Stimulated activated CD4-positive, alpha-beta T cell treated with anti-CD3 and anti-CD28 coated beads, Interleukin-12 subunit alpha, Interleukin-12 subunit beta, amount 100 ng/mL, for 24 hours (primary cell): ENCODE measurements at places on chromosomes 1 and 21.

- DNase-seq, result no peak
These were observed 48.6 kb downstream of the PRKACB start for GRCh38 chr1:84192681-84193080.

DNA sequence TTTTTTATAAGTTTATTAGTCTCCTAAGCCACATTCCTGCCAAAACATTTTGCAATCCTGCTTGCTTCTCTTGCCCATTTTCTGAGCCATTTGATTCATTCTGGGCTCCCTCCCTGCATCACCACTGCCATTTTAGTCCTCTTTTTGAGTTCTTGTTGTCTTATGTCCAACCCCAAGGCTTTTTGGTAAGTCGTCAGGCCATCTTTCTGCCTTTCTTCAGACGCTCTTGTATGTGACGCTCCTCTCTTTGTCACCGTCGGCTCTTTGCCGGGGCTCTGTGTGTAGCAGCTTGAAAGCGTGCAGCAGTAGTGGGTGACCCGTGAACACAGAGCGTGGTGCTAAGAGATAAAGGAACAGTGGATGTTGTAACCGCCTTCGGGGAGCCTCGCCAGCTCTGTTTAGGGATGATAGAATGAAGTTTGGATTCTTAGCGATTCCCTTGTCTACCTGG is 14.6 kb downstream of the HUNK start:
- DNase-seq, result no peak

- DNase-seq, result no peak
These were observed 20.3 kb upstream of the PRDM2 start for GRCh38 chr1:13679651-13680050.

GRCh38 chr1:203625628-203626019 is 1.0 kb upstream of the ATP2B4 start:
- DNase-seq, result no peak

GRCh38 chr1:159181328-159182024 is 10.1 kb downstream of the CADM3 start:
- DNase-seq, result no peak

DNA sequence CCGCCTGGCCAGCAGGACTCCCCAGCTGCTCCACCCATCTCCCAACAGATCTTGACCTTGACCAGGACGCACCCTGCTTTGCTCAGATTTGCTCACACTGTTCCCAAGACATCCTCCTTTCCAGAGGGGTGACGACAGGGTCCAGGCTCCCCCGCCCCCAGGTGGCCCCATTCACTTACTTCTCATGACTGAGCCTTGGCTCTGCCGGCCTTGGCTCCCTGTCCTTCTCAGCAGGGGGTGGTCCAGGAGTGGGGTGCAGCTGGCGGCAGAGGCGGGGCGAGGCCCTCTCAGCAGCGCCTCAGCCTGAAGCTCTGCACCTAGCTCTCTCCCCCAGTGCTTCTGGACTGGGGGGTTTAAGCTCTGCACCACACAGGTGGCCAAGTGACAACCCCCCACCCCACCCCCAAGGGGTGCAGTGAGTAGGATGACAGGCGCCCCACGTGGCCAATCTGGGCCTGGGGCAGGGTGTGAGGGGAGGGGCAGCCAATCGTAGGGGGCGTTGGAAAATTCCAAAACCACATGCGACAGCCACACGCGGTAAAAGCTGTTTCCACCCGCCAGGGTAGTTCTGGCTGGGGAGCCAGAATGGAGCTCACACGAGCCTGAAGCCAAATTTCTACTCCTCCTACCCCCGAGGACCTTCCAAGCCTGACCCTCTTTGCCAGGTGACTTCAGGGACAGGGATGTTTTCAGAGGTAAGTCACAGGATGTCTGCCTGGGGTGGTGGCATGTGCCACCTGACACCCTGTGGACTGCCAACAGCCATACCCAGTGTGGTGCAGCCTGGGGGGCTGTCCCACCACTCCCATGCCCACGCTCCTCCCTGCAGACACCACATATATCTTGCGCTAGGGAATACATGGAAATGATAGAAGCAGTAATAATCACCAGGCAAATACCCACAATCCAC is 5.6 kb downstream of the RORC start:
- no peak for DNase-seq

GRCh38 chr1:113396585-113396984 is 6.3 kb downstream of the MAGI3 start:
- no peak for DNase-seq

DNA sequence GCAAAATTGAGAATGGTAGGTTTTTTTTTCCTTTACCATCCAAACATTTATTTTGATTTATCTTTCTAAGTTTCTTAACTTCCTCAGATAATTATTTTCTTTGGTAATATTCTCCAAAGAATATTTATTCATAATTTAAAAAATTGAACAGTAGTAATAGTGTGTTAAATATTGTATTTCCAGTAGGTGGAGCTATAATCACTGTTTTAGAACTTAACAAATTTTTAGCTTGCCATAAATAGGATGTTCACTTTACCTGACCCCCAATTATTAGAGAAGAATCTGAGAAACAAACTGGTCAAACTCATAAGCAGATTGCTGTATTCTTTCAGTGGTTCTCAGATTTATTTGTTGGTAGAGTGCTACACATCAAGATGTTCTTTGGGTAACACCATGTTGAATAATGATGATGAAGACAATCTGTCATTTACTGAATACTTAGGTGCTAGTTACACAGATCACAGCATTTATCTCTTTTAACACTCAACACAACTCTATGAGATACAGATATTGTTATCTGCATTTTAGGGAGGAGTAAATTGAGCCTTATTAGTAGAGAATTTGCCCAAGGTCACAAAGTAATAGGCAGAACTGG is 82.4 kb upstream of the GPR88 start:
- no peak for DNase-seq

- DNase-seq, result no peak
These were observed 3.9 kb downstream of the TMPRSS2 start for GRCh38 chr21:41504030-41504429.

DNA sequence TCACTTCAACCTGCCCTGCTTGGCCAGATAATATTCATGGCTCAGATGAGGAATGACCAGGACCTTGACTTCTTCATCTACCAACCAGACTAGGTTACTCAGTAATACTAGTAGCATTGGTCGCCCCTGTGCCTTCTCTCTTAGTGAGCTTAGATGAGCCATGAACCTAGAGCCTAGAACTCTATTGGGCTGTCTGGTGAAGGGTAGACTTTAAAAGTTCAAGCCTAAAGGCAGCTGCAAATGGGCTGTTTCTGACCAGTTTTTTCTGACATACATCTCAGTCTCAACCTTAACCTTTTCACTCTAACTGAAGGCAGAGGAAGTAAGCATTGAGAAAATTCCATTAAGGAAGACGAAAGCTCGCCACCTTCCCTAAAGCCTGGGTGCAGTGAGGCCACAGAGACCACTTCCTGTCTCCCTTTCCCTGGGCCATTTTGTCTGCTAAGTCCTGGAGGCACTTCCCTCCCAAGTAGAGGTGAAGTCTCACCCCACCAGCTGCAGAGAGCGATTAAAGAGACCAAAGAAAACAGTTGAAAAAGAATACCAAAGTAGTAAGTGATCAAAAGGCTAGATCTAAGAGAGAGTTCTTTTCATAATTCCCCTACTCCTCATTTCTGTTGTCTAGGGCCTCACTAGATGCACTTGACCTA is 53.3 kb downstream of the MTR start:
- no peak for DNase-seq

DNA sequence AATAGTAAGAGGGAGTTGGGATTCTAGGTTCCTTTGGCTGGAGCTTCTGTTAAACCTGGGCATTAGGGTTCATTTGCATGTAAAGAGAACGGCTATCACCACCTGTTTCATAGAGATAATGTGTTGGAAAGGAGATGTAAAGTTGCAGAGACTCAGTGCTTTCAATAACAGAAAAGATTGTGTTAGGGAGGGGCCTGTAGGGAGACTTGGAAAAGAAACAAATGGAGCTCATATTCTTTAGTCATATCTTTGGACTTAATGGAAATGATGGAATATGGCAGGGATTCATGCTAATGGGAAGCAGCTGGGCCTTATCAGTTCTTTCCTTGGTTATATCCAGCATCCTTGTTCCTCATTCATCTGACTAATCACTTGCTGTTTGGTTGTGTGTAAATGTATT is 144.9 kb downstream of the CD247 start:
- DNase-seq, result no peak

DNA sequence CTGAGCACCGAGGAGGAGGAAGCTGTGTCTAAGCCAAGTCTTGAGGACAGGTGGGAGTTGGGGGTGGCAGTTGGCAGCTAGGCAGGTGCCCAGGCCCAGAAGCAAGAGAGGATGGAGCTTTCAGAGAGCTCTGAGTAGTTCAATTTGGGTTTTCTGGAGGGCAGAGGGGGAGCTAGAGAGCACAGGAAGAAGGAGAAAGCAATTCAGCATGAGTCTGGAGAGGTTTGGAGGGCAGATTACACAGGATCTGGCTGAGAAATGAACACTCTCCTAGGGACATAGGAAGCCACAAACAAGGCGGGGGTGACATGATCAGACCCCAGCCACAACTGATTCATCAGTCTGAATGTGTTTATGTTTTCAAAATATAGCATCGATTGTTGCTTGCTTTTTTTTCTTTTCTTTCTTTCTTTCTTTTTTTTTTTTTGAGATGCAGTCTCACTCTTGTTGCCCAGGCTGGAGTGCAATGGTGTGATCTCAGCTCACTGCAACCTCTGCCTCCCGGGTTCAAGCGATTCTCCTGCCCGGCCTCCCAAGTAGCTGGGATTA is 23.8 kb downstream of the PTPRF start:
- no peak for DNase-seq

- DNase-seq, result no peak
These were observed 105.0 kb downstream of the KIAA0319L start for GRCh38 chr1:35452106-35452774.

DNA sequence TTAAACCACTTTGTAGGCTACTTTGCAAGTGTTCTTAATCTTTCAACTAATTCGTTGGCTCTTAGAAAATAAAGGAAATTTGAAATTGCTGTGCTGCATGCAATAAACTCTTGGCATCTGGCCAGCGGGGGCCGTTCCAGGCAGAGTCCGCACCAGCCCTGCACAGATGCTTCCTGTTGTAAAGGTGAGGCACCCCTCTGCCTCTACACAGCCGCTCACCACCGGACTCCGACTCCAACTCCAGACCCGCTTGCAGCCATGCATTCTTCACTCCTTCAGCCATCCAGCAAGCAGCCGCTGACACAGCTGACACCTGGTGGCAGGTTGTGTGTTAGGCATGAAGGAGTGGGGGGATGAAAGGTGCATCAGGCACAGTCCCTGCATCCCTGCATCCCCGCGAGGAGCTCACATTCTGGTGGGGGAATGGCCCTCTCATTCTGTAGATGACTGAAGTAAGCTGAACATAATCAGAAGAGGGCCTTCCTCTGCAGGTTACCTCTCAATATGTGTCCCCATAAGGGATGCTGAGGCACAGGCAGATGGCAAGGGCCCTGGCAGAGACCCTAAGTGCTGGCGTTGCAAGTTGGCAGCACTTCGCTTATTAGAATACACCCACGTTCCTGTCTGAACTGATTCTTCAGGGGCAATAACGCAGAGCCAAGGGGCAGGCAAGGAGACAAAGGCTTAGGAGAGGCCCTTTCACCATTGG is 56.8 kb downstream of the GLIS1 start:
- DNase-seq, result peak; percentile 18

DNA sequence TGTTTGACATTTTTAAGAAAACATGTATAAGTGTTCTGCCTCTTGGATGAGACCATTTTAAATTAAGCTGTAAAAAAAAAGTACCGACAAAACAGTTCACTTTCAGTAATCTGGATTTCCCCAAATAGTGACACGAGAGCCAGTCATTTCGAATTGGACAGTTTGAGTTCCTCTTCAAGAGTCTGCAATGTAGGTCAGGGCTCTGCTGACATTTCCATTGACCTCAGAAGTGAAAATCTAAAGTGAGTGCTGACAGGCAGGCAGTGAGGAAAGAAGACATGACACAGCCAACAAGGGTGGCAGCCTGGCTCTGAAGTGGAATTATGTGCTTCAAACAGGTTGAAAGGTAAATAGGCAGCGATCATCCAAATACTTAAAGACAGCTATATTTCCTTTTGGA is at the start of gene IL23R:
Gene IL23R, plus strand, starts transcription at position 259 of the 400 bp plus-strand sequence. CDS start 1,667 bp downstream, outside the sequence.
- DNase-seq, result no peak

- DNase-seq, result no peak
These were observed 25.7 kb downstream of the EPHA10 start for GRCh38 chr1:37739222-37739621.

- DNase-seq, result peak; percentile 46
These were observed at the start of gene SAMSN1 for GRCh38 chr21:14545906-14546480. TSS of gene SAMSN1 (minus strand) at chr21:14546315. CDS start at chr21:14546261, 54 bp downstream.

GRCh38 chr21:31529406-31529805 is 130.1 kb upstream of the SOD1 start:
- DNase-seq, result no peak

DNA sequence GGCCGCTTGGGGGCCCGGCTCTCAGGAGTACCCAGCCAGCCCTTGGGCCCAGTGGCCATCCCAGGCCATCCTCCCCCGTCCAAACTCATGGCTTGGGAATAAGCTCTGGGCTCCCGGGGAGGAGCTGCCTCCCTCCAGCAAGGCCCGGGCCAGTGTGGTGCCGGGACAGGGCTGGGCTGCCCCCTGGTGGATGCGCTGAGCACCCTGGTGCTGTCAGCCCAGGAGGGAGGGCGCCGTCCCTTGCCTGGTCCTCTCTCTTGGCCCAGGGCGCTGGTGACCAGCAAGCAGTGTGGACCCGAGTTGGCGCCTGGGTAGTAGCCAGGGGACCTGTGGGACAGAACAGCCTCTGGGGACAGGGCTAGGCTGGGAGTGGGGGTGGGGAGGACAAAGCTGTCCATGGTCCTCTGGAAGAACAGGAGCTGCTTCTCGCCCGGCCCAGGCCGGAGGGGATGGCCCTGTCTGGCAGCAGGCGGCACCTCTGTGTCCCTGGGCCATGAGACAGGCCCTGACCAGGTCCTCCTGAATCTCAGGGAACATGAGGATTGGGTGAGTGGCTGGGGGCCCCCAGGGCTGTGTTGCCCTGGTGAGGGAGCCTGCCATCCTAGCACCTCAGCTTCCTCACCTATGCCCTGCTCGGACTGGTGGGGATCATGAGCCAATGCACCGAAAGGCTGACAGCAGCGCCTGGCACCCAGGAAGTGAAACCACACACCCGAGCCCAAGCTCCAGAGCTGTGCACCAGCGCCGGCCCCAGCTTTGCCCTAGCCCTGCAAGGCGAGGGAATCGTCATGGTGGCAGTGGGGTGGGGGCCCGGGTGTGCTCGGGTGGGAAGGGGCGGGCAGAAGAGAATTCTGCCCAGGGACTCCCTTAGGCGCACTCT is 9.4 kb downstream of the MORN1 start:
- DNase-seq, result peak; percentile 59

DNA sequence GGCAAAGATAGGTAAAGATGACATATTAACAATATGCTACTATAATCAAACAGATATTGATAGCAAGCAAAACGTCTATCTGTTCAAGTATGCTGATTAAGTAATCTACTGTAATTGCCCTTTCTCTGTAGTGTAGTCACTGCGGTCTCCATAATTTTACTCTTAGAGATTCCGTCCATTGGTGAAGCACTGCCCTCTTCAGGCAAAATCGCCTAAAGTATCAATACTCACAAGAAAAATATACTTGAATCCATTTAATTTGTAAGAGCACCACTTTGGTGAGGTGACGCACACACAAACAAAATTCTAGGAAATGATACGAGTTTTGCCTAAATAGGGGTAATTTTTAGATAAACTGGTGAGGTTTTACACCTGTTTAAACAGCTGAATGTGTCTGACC is 434.6 kb upstream of the CHRM3 start:
- no peak for DNase-seq
